ENCODE measurements at places on chromosomes 7 and 10.

GRCh38 chr10:121425623-121426022 lies 172.6 kb downstream of the FGFR2 start:
- DNase-seq = no peak

DNA sequence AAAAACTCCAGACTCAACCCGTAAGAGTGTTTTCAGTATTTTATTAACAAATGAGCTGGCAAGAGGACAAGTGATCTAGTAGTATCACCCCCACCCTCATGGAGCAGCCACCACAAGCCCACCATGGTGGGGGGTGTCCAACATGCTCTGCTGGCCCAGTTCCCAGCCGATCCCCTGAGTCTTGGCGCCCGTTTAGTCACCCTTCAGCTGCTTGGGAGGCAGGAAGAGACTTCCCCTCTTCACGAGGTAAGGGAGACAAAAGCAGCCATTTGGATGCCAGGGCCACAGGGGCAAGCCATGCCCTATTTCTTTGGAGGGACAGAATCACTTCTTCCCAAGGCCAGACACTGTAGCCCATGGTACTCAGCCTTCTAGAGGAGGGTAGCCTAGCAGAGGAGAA lies 54.1 kb downstream of the NOD1 start:
- DNase-seq = no peak

GRCh38 chr10:58741673-58742072 lies 229.0 kb downstream of the BICC1 start:
- no peak for DNase-seq

- no peak for DNase-seq
These were observed 650.5 kb upstream of the SORCS1 start for GRCh38 chr10:107814865-107815487.

- peak; percentile 52 for DNase-seq
These were observed 111.5 kb downstream of the NPY start for GRCh38 chr7:24395512-24395911.

DNA sequence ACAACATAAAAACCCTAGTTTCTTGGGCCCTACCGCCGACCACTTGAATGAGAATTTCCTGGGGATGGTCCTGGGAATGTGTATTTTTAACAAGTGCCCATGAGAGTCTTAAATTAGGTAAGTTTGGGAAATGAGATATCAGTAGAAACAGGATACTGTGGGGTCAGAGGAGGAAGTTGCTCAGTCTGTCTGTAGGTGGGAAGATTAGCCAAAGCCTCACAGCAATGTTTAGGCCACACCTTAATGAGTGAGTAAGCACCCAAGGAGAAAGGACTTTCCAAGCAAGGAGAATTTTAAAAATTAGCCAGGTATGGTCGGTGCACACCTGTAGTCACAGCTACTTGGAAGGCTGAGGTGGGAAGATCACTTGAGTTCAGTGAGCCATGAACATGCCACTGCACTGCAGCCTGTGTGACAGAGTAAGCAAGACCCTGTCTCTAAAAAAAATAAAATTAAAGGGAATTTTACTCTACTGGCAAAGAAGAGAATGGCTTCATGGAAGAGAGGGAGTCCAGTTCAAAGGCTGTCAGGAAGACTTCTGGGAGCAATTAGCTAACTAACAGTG lies 31.9 kb downstream of the PAPSS2 start:
- no peak for DNase-seq

- peak; percentile 70 for DNase-seq
These were observed 992 bp upstream of the RBM20 start for GRCh38 chr10:110643035-110643652.

DNA sequence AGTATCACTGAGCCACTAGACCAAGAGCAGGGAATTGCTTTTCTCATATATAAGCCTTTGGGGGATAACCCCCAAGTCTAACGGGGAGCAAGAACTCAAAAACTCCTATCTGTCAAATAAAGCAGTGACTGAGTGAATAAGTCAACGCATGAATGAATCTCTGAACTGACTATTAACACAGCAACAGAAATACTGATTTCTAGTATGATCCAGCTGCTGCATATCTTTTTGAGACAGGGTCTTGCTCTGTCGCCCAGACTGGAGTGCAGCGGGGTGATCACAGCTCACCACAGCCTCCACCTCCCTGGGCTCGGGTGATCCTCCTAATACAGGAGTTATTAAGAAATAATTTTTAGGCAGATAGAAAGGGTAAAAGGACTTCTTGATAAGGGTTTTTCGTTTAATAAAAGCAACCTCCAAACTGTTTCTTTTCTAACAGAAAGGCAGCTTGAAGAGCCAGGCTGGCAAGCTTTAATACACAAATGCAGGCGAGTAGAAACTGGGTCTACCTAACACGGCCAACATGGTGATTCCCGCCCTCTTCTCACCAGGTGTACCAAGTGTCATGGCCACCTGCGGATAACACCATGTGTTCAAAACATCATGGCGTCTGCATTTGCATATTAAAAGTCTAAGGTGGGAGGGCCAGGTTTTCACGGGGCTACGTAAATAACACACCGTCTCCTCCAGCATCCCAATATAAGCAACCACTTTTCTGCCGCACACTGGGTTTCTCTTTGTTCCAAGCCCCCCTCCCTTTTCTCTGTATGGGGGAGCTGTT lies 631.9 kb downstream of the PARD3 start:
- no peak for DNase-seq

GRCh38 chr7:100642534-100642907 lies 1.2 kb upstream of the TFR2 start:
- no peak for DNase-seq

DNA sequence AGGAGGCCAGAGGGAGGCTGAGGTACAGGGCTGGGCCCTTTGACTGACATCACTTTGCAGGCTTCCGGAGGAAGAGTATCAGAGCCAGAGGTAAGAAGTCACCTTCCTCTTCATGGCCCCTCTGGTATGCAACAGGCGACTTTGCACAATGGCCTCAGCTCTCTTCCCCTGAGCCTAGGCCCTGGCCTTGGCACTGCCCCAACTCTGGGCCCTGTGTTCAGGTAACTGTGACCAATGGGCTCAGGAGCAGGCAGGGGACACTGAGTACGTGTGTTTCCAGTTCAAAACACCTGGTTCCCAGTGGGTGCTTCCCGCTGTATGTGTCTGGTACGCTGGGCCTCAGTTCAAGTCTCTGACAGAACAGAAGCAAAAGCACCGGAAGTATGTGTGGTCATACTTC lies 12.1 kb upstream of the PAX2 start:
- DNase-seq = no peak

DNA sequence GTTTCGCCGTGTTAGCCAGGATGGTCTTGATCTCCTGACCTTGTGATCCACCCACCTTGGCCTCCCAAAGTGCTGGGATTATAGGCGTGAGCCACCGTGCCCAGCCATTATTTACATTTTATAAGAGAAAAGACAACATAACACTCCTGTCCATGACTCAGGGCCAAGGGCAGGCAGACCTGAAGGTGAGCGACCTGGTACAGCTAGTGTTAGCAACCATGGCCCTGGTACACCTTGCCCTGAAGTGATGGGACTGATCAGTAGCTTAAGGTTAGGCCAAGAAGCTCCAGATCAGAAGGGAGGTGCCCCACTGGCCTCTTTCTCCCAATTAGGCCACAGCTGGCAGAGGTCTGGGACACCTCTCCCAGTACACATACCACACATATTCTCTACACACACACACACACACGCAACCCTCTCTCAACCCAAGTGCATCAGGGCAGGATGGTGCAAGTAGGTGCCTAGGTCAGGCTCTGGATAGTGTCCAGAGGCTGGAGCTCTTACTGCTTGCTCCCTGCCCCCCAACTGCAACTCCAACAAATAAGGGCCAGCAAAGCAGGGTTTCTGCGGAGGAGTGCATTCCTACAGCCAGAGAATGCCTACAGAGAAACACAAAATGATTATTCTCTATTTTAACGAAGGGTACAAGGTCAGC lies 43.8 kb downstream of the DPCD start:
- DNase-seq = no peak

DNA sequence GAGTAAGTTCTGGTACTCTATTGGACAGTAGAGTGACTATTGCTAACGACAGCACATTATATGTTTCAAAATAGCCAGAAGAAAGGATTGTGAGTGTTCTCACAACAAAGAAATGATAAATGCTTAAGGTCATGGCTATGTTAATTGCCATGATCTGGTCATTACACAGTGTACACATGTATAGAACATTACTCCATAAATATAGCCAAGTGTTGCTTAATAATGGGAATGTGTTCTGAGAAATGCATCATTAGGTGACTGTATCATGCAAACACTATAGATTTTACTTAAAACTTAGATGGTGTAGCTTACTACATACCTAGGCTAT lies 19.6 kb downstream of the EPC1 start:
- DNase-seq = no peak

DNA sequence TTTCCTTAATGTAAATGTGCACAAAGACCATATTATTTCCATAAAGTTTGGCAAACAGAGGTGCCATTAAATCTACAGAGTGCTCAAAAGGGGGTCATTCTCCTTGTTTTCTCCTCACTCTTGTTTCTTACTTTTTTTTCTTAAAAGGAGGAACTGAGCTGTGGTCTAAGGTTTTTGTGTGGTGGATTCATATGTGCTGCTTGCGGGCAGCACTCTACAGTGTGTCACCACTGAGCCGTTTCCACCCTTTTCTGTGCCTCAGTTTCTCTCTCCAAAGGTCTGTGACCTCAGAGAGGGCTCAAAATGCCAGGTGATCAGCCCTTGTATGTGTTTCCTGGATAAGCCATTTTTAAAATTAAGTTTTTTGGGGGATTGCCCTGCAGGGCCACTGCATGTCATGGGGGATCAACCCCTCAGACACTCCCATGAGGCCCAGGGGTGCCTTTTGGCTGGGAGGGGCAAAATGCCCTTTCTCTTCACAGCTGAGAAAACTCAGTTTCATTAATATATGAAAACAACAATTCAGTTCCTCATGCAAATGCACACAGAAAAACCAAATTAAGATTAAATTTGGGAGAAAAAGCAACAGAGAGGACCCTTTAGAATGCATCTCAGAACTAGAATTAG lies 56.9 kb upstream of the VOPP1 start:
- no peak for DNase-seq

DNA sequence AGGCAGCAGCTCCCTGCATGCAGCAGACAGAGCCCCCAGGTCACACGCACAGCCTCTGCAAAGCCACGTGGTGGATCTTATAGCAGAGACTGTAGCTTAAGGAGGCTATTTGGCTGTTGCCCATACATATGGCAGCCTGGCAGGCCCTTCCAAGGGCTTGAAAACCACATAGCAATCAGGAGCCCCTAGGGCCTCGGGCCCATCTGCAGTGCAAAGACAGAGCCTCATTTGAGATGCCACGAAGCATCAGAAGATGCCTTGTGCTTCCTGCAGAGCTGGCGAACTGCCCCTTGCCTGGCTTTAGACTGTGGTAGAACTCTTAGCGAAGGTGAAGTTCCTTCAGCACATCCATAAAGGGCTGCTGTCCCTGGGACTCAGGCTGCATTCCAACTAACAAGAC lies 309.9 kb downstream of the GRID1 start:
- DNase-seq = no peak

- no peak for DNase-seq
These were observed 638 bp downstream of the IQCE start for GRCh38 chr7:2559283-2559950.

DNA sequence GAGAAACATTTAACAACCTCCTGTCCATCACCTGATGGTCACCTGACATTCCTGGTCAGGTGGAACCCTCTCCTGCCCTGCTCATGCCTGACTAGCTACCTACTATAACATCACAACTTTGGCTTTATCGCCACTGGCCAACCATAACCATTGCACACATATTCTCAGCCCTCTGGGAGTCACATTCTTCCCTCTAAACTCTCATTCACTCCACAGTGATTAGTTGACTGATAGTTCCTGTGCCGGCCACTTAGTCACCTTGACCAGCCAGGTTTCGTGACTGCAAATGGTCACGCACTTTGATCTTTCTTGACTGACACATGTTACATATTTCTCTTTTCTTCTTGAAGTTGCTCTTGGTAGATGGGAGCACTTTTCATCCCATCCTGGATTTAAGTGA lies 50.1 kb downstream of the GNAI1 start:
- no peak for DNase-seq

GRCh38 chr7:77422500-77422899 lies 6.4 kb upstream of the GSAP start:
- DNase-seq = no peak

DNA sequence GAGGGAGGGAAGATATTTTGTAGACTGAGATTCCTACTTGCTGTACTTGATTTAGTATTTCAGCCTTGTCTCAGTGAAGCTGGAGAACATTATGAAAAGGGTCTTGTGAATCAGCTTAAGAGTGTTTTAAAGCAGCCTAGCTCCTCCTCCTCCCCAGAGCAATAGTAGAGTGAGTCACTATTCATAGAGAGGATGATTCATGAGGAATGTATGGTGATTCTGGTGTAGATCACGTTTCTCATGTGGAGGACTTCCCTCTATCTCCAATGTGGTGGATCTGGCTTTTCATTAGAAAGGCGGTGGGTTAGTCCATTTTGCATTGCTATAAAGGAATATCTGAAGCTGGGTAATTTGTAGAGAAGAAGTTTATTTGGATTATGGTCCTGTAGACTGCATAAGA lies 340.1 kb upstream of the CHRM2 start:
- DNase-seq = no peak

- no peak for DNase-seq
These were observed 119.3 kb upstream of the PRKCQ start for GRCh38 chr10:6699336-6699735.

GRCh38 chr10:71648254-71648932 lies 71.2 kb downstream of the C10orf105 start:
- DNase-seq = no peak

GRCh38 chr7:1697499-1698125 lies 27.5 kb downstream of the ELFN1 start:
- no peak for DNase-seq

GRCh38 chr7:66187905-66188304 lies 17.2 kb upstream of the TPST1 start:
- no peak for DNase-seq

- DNase-seq = no peak
These were observed 87.3 kb upstream of the TOMM7 start for GRCh38 chr7:22909917-22910316.

DNA sequence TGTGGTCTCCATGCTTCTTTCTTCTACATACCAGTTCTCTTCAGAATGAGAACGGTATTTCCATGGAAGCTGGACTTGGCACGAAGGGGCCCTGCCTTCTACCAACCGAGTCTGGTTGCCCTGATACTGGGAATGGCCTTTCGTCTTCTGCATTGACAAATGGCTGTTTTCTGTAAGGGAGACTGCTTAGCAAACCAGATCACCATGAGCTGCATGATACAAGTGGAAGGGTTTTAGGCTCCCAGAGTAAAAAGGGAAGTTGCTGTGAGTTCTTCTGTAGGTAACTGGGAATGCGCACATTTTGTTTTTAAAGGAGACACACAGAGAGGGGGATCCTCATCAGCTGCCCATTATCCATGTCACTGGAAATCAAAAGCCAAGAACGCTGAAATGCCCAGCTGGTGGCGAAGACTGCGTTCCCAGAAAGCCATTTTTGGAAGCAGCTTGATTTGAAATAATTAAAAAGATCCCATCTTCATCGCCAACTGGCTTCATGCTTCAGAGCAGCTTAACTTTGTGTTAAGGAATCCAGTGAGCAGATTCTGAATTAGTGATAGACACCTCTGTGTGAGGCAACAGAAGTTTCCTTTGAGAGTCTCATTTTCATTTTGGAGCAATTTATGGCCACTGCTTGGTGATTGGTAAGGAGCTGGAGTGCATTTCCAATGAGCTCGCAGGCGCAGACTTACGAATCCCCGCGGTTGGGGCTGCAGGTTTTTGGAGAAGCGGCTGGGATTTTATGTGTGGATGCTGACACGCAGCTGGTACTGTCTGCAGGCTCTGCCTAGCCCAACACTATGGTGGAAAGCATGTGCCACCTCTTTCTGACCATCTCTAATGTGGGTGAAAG lies 672.7 kb upstream of the FOXK1 start:
- no peak for DNase-seq
